ENCODE measurements at places on chromosomes 12 and 14.

DNA sequence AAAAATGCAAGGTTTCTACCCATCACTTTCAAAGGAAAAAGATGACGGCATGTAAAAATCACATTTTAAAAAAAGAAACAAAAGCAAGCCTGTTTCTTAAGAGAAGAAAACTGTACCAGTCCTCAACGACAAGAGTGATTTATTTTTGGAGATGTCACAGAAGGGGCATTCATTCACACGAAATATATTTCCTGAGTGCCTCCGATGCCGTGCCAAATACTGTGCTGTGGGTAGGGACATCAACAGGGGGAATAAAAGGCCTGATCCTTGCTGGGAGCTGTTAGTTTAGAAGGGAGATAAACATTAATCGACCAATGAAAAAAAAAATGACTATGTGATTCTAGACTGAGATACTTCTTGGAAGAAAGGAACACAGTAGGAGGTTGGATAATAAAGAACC lies 297.5 kb upstream of the SOX5 start:
- no peak for DNase-seq

DNA sequence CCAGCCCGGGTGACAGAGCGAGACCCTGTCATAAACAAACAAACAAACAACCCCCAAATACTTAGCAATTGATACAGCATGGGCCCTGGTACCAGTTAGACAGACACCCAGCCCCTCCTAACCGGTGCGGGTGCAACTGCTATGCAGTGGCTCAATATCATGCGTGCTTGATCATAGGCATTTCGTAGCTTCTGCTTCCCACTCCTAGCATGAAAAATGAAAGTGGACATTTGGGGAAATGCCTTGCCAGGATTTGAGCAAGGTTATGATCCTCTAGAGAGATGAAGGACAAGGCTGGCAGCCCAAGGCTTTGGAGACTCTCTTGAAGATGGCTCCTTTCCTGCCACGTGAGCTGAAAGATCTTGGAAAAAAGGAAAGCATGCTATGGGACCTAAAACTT lies 13.7 kb downstream of the FGF6 start:
- no peak for DNase-seq

- no peak for DNase-seq
Observed at GRCh38 chr12:110619534-110619953, 5.6 kb downstream of the TCTN1 start.

DNA sequence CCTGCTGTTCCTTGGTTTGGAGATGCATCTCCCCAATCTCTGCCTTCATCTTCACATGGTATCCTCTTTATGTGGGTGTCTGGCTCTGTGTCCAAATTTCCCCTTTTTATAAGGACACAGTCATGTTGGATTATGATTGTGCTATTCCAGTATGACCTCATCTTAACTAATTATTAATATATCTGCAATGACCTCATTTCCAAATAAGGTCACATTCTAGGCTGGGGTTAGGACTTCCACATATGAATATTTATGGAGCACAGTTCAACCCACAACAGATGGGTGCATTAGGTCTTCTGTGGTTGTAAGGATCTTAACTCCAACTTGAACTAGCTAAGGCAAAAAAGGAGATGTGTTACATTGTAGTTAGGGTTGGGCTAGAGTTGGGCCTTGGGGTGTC lies 69.4 kb downstream of the ADCK1 start:
- DNase-seq: no peak

- no peak for DNase-seq
Observed at GRCh38 chr12:53956914-53957536, 2.3 kb downstream of the HOXC12 start.

GRCh38 chr12:75714462-75715322 lies 203.3 kb upstream of the KRR1 start:
- no peak for DNase-seq

DNA sequence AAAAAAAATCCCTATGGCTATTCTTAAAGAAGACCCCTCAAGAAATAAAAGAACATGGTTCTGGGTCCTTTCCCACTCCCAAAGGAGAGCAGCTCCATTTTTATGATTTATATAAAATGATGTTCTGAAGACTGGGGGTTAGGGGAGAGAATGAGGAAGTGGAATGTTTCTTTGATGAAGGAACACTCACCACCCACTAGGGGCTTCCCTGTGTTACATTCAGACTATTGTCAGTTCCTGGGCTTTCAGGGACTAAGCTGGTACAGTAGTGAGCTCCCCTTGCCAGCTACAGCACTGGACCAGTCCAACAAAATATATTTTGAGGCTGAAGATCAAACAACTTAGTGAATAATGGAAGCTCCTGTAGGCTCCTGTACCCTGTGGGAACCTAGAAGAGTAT lies 98.9 kb downstream of the HMGA2 start:
- DNase-seq: no peak

- no peak for DNase-seq
Observed at GRCh38 chr14:71730471-71730870, 201.8 kb upstream of the RGS6 start.

- DNase-seq: no peak
Observed at GRCh38 chr12:64269161-64269560, 47.1 kb upstream of the KICS2 start.

DNA sequence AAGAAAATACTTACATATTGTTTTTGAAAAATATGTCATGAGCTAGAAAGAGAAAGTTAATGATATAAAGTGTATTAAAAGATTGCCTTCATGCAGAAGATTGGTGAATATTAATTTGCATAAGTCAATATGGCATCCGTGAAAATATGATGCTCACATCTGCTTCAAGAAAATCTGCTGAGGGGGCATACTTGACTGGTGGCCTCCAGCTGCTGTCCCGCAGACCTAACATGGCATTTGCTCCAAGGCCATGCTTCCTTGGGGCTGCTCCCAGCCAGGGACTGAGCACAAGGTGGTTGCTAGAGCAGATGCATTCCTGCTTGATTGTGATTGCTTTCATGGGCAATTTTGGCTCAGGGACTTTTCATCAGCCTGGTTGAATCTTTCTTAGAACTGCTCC lies 133.8 kb downstream of the TTC6 start:
- DNase-seq: no peak

GRCh38 chr12:46664761-46665287 lies 161.0 kb downstream of the SLC38A4 start:
- DNase-seq: no peak

GRCh38 chr14:87014856-87015255 lies 978.1 kb downstream of the GALC start:
- no peak for DNase-seq

DNA sequence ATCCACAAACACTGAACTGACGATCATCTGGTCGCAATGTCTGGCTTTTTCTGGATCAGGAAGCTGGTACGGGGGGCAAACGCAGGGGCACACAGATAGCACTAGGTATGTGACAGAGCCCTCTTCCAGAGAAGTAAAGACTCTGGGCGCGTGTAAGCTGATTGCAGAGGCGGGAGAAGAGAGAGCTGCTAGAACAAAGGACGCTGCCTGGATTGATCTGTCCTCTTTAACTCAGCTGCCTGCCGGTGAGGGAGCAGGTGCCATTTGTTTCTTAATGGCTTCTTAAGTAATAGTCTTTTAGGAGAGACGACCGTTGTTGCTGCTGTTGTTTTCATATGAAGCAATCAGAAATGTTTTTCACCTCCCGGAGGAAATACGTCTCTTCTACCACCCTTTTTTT lies 77.3 kb downstream of the GLT1D1 start:
- no peak for DNase-seq

GRCh38 chr14:25381498-25381897 lies 331.6 kb upstream of the STXBP6 start:
- peak; percentile 12 for DNase-seq

DNA sequence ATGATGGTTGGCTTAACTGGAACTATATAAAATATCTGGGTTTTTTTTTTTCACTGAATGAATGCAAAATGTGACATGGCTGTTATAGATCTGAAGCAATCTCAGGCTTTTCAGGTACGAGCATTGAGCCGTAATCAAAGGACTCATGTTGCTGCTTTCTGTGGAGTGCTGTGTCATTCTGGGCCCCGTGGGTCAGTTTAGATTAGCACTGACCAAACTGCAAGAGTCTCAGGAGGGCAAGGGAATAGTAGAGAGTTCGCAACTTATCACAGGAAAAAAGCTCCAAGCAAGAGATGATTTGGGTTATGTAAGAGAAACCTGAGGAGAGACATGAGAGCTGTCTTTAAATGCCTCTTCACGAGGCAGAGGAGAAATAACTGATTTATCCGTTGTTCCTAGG lies 59.1 kb downstream of the UBR7 start:
- DNase-seq: no peak

GRCh38 chr12:81084811-81085350 lies 7.0 kb downstream of the ACSS3 start:
- DNase-seq: no peak

- no peak for DNase-seq
Observed at GRCh38 chr12:2959505-2960389, 550 bp downstream of the TEAD4 start.

DNA sequence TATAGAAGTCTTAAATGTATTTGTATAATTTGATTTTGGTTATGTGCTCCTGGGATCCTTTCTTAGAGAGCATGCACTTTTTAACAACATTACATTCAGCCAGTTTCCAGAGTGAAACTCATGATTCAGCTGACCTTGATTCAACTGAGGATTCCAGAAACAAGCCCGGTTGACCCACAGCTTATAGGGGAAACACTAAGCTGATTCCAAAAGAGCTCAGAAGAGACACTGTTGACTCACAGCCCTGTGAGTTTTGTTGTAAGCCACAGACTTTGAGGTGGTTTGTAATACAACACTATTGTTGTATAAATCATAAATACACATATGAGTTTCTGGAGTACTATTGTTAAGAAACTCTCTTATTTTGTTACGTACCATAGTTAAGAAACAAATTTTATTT lies 133.8 kb upstream of the MGAT4C start:
- no peak for DNase-seq

DNA sequence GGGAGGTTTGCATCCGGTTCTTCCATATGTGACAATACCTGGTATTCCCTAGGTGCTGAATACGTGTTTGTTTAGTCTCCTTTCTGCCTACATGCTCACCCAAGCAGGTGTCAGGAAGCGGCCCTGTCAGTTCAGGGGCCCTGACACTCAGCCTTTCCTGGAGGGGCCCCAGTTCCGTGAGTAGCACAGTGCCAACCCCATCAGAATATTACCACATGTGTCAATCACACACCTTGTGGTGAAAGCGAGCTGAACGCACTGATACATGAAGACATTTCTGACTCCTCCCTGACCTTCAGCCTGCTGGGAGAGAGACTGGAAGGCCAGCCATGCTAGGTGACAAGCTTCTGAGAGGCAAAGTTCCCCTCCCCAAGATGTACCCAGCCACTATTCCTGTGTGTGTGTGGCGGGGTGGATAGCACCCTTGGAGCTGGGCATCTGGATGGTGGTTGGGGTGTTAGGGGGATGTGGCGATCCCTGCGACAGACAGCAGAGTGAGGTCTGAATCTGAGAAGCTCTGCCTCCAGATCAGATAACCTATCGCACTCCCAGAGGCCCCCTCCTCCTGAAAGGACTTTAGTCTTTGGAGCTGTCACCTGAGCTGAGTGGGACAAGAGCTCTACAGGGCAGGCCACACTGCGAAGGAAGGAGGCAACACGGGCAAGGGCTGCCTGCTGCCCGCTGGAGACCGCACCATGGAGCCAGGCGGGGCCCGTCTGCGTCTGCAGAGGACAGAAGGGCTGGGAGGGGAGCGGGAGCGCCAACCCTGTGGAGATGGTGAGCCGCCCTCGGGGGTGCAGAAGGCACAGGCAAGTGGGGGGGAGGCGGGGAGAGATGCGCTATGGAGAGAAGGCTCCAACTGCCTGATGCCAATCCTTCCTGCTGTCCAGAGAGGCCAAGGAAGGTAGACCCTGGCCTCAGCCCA lies at the start of gene SOAT2:
SOAT2 (plus strand) TSS at position 604 of the 925 bp plus-strand sequence; CDS start at position 696, 92 bp downstream.
- DNase-seq: no peak

DNA sequence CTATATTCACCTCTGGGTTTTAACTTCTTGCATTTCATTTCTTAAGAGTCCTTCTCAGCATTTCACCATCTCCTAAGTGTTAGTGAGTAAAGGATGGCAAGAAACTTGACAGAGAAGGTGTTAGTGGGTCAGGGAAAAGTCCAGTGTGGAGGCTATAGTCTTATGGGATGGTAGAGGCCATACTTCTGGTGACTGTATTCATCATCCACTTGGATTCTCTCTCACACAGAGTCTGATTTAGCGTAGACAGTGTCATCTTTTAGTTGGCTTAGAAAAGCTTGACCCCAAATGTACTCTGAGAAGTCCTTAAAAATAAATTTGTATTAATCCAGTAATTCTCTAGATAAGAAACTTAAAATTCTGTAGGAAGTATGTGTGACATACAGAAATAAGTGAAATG lies 232.4 kb upstream of the FBXO33 start:
- no peak for DNase-seq

- no peak for DNase-seq
Observed at GRCh38 chr12:77842430-77842829, 11.7 kb downstream of the NAV3 start.

GRCh38 chr14:63046339-63047268 lies 1.3 kb upstream of the KCNH5 start:
- no peak for DNase-seq

GRCh38 chr12:52748578-52748977 lies 28.6 kb downstream of the KRT76 start:
- DNase-seq: no peak

GRCh38 chr12:122895704-122896636 lies at the start of gene VPS37B:
TSS of gene VPS37B (minus strand) at chr12:122896124. CDS start at chr12:122896062, 62 bp downstream.
- DNase-seq: peak; percentile 56

DNA sequence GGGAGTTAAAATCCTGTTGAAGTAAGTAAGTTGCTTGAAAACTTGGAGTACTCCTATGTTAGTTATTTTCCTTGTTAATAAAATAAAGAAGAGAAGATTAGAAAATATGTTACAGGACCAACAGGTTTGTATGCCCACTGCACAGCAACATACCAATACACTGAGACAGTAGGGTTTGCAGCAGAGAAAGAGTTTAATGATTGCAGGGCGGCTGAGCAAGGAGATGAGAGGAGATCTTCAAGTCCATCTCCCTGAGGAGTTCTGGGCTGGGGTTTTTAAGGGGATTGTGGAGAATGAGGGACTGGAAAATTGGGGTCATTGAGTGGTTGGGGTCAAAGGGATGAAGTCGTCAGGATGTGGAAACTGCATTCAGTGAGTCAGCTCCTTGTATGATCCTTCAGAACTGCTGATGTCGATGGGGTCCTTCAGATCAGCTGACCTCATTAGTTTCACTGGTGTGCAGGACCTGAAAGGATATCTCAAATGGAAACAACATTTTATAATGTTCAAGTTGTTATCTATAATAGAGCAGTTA lies 4.3 kb upstream of the HSD17B6 start:
- DNase-seq: no peak

DNA sequence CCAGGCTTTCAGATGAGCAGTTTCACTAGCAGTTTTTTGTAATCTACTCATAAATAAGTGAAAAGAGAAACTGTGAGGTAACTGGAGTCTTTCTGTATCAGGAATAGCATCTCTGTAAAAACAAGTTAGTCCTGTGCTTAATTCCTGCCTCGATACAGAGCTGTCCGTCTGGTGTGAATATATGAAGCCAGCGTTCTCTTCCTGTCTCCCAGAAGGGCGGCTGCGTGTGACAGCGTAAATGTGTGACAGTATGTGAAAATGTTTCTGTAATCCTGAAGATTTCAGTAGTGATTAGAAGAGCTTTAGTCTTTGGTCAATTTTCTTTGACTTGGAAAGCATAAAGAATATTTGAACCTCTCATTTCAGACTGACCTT lies 150.3 kb downstream of the FBXL14 start:
- no peak for DNase-seq

- DNase-seq: no peak
Observed at GRCh38 chr12:69129564-69129963, 109.8 kb upstream of the CPSF6 start.

GRCh38 chr12:69417741-69418167 lies 52.4 kb upstream of the FRS2 start:
- DNase-seq: no peak

GRCh38 chr12:3014641-3015040 lies 55.4 kb downstream of the TEAD4 start:
- DNase-seq: no peak

- no peak for DNase-seq
Observed at GRCh38 chr12:22100958-22101748, 55.1 kb downstream of the CMAS start.

Data from SHP77 treated with DMSO at 0.1 percent for 48 hours (cell line).